ENCODE measurements at places on chromosomes 4 and X.

DNA sequence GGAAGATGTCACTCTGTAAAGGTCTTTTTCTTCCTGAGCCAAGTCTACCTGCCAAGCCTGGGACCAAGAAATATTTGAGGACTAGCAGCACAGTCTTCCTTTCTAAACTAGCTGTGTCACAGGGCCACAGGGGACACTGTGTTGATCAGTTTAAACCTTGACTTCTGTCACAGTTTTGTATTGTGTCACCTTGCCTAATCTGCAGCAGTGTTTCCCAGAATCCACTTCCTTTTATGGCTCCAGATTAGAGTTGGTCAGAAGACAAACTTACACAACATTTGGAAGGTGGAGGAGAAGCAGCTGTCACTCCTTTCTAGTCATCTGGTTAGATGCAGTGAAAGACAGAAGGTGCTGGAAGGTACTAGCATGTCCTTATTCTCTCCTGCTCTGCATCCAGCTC is 143.1 kb upstream of the BCOR start:
- H3K36me3 ChIP-seq = no peaks in the 10 kb centered on the region
- H3K27me3 ChIP-seq = peaks cover 7% of the 10 kb centered on the region
- no peak overlapping the region for H3K27ac ChIP-seq
- no peak for DNase-seq
- no peak overlapping the region for H3K4me3 ChIP-seq
- H3K4me1 ChIP-seq = peaks cover 6% of the 10 kb centered on the region

GRCh38 chrX:80334583-80334982 is 85.7 kb upstream of the TENT5D start:
- H3K27ac ChIP-seq = no peak overlapping the region
- H3K4me3 ChIP-seq = peak overlapping the region; percentile 43
- no peak for DNase-seq
- H3K36me3 ChIP-seq = no peaks in the 10 kb centered on the region

DNA sequence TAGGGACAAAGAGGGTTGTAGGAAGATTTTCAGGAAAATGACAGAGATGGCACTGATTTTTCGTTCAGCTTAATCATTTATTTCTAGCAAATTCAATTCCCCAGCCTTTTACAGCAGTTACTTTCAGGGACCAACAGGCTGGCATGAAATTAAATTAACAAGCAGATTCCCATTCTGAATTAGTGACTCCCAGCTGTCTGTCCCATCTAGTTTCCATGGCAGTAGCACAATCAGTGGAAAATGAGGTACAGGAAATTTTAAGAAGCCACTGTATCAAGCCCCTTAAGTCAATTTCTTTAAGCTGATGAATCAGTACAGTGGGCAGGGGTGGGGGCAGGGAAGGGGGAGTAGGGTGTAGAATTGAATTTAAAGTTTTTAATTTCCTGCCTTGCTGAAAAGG is 121.1 kb upstream of the TEX13C start:
- no peaks in the 10 kb centered on the region for H3K36me3 ChIP-seq
- H3K4me3 ChIP-seq = no peak overlapping the region
- peaks cover 16% of the 10 kb centered on the region for H3K27me3 ChIP-seq
- DNase-seq = no peak
- H3K4me1 ChIP-seq = peaks cover 7% of the 10 kb centered on the region

DNA sequence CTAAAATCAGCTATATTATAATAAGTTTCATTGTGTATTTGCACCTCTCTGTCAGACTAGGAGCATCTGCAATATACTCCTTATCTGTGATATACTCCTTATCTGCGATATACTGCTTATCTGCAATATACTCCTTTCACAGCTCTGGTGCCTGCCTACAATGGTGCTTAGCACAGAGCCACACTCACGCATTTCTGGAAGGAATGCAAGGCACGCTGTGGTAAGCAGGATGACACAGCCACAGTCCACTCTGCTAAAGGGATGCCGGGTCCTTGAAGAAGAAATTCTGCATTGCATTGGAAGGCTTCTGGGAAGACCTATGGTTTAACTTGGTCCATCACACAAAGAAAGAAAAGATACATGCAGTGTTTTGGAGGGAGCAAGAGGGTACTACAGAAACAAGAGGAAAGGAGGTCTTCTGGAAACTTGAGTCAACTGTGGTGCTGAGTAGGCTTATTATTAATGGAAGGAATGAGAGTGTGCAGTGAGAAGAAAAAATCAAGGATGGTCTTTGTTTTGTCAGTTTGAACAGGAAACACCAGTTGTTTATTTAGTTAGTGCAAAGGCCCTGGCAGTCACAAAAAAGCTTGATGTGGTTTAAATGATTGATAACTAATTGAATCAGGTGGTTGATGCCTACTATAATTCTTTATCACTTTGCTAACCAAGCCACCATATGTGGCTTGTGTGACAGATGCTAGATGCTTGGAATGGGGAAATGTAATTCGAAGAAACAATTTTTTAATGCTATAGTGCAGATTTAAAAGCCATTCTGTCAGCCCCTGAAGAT is 342.3 kb downstream of the GRXCR1 start:
- no peaks in the 10 kb centered on the region for H3K36me3 ChIP-seq
- no peaks in the 10 kb centered on the region for H3K4me1 ChIP-seq
- no peak overlapping the region for H3K4me3 ChIP-seq
- no peak for DNase-seq
- no peak overlapping the region for H3K27ac ChIP-seq
- no peaks in the 10 kb centered on the region for H3K27me3 ChIP-seq

GRCh38 chr4:20254511-20255250 is 3.0 kb downstream of the SLIT2 start:
- peak overlapping the region; percentile 50 for H3K4me3 ChIP-seq
- DNase-seq = no peak
- peaks cover 41% of the 10 kb centered on the region for H3K27me3 ChIP-seq
- no peaks in the 10 kb centered on the region for H3K36me3 ChIP-seq

- H3K4me1 ChIP-seq = peaks cover 42% of the 10 kb centered on the region
- no peaks in the 10 kb centered on the region for H3K27me3 ChIP-seq
- H3K36me3 ChIP-seq = peaks cover 7% of the 10 kb centered on the region
- peak overlapping the region; percentile 96 for H3K4me3 ChIP-seq
- H3K27ac ChIP-seq = peak overlapping the region; percentile 95
Observed at GRCh38 chr4:153466949-153467896, 1.1 kb downstream of the TMEM131L start.
